ENCODE measurements at places on chromosomes 12 and 14. TPM values are rescaled to one million over a fixed set of nuclear protein-coding genes. Genes with fewer than 3 reads are reported as not detected.

SDR9C7 gene
- total RNA-seq, result 0.29 TPM

ZC2HC1C gene
- 2.3 TPM for total RNA-seq

ACSM4 gene
- total RNA-seq, result not detected

PLEK2 gene
- not detected for total RNA-seq

CTSG gene
- not detected for total RNA-seq

CLEC14A gene
- not detected for total RNA-seq

ANKRD33 gene
- total RNA-seq, result 0.27 TPM

TTC9 gene
- 4.6 TPM for total RNA-seq

TMPRSS12 gene
- 0.27 TPM for total RNA-seq

GLS2 gene
- 2.9 TPM for total RNA-seq
